K562 (cell line): ENCODE measurements at places on chromosomes 1 and 21.
A peak's percentile ranks its signal among the peaks of the same experiment; 100 is the strongest.

DNA sequence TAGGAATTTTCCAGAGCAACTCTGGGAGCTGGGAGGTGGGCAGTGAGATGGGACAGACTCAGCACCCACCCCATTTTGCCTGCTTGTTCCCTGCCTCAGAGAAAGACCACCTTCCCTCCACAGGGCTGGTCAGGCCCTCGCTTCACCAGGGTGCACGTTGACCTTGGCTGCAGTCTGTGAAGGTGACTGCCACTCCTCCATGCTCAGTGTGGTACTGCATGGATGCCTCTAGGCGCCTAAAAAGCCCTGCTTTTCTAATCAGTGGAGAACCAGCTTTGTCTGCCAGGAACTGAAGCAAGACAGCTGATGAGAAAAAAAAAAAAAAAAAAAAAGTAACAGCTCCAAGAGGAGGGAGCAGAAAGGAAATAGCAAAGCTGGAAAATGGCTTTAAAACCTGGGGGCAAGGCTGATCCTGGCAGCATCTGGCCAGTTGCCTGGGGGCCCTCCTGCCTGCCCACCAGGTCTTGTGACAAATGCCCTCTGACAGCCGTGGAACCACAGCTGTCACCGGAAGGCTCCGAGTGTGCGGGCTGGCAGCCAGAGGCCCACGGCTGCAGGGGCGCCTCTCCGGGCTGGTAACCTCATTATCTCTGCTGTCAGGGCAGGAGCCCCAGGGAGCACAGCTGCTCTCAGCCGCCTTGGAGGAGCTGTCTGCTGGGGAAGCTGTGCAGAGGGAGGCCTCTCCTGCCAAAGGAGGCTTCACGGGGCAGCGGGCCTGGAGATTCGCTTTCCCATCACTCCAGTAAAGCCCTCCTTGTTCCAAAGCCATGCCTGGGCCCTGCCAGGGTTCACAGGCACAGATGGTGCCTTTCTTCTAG is 13.7 kb downstream of the KIAA1614 start:
- DNase-seq, result no peak

DNA sequence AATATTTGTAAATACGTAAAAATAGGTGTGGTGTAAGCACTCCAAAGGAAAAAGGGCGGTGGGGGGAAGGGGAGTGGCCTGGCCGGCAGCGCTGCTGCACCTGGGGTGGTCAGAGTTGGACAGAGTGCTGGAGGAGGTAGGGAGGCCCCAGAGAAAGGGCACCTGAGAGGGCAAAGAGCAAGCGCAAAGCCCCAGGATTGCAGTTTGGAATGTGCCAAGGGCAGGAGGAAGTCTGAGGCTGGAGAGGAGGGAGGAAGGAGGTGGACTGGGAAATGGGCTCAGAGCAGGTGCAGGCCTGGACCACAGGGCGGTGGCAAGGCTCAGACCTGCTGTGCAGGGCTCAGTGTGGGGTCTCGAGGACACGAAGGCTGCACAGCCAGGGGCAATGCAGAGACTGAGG is 30.6 kb downstream of the LDLRAP1 start:
- DNase-seq, result no peak

- peak; percentile 96 for DNase-seq
Observed at GRCh38 chr1:113042285-113043143, 30.5 kb upstream of the LRIG2 start.

DNA sequence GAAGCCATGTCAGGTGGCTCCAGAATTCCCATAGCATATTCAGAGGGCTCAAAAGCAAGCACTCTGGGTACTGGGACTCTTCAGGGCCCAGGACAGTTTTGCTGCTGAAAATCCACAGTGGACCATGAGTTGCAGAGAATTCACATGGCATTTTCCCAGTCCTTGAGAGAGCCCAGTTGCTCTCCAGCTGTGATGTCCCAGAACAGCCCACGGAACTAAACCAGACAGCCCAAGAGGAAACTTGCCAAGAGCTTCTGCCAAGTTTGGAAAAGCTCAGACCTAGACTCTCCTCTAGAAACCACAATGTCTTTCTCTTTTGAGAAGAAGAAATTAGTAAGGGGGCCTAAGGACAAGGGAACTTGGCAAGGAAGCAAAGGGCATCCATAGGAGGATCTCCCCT is 69.4 kb downstream of the RGS2 start:
- DNase-seq, result no peak

DNA sequence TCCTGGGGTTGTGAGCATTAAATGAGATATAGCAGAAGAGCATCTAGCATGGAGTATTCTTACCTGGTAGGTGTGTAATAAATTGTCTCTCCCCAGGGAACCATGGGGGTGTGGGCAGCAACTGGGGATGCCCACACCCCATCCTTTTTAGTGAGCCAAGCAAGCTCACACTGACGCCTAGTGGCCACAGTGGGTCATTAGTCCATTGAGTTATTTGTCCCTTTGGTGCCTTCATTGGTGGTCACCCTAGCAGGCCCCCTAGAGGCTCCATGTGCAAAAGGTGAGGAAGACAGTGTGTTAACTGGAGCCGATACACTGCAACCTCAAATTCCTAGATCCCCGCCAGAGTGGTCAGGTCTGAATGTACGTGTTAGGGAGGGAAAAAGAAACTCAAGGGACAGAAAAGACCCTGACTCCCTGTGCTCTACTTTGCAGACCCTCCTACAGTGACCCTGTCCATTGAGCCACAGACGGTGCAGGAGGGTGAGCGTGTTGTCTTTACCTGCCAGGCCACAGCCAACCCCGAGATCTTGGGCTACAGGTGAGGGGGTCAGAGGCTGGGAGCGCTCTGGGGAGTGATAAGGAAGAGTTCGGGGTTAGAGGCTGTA is 93.3 kb upstream of the CD1D start:
- DNase-seq, result peak; percentile 81

- no peak for DNase-seq
Observed at GRCh38 chr1:103372866-103373265, 152.6 kb upstream of the RNPC3 start.

GRCh38 chr1:43687301-43688108 is 19.8 kb upstream of the ST3GAL3 start:
- DNase-seq, result no peak

- DNase-seq, result no peak
Observed at GRCh38 chr1:87497380-87498203, 168.9 kb downstream of the LMO4 start.

DNA sequence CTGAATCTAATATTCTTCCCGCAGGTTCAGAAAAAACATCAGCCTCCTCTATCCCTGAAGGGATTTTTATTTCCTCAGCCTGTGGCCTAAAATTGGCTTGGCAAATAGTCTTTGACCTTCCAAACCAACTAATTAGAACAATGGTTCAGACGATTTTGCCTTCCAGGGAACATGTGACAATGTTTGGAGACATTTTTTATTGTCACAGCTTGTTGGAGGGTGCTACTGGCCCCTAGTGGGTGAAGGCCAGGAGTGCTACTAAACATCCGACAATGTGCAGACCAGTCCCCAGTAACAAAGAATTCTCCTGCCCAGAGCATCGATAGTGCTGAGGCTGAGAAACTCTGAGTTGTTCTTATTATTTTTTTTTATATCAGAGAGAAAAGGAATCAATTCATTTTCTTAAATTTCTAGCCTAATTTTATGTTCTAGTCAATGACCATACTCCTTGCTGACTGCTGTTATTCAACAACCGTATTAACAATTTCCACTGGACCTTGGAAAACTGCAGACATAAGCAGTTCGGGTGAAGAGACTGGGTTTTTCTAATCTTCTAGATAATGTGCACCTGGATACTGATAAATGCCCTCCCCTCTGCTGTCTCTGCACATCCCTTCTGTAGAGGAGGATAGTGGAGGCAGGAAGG is 280.7 kb downstream of the LMX1A start:
- DNase-seq, result peak; percentile 25

GRCh38 chr1:225461533-225462428 is 33.9 kb upstream of the LBR start:
- no peak for DNase-seq

- DNase-seq, result no peak
Observed at GRCh38 chr1:152946248-152946647, 758 bp upstream of the SPRR5 start.

DNA sequence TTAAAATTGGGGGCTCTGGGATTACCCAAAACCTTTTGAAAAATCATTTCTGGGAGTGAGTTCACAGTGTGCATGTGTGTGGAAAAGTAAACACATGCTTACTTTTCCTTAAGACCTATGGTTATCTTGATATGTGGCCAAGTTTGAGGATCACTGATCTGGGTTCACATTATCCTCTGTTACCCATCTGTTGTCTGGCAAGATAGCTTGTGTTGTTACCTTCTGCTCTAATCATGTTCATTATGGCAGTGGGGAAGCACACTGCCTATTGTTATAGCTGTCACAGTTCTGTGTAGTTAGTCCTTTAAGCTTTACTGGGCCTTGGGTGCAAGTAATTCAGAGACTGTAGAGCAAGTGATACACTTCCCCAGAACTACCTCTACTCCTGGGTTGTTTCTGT is 5.0 kb downstream of the CTBS start:
- no peak for DNase-seq

- DNase-seq, result no peak
Observed at GRCh38 chr21:34595457-34595856, 19.5 kb downstream of the RCAN1 start.

DNA sequence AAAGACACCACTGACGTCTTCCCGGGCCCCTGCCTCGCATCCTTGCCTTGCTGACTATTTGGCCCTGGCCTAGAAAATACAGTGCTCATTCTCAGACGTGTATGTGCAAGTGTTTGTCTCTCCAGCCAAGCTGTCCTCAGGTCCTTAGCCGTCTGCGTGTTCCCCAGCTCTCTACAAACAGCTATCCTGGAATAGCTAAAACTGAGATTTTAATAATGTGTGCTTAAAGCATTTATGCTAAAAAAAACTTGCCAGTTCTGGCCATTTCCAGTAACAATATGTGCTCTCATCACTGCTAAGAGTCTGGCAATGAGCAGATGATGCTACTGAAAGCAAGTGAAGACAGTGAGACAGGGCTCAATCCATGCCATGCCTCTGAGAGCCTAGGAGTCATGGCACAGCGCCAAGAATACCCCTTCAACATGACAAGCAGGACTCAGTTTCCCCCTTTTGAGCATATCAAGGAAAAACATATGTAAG is 55.7 kb downstream of the IRF2BP2 start:
- DNase-seq, result no peak

DNA sequence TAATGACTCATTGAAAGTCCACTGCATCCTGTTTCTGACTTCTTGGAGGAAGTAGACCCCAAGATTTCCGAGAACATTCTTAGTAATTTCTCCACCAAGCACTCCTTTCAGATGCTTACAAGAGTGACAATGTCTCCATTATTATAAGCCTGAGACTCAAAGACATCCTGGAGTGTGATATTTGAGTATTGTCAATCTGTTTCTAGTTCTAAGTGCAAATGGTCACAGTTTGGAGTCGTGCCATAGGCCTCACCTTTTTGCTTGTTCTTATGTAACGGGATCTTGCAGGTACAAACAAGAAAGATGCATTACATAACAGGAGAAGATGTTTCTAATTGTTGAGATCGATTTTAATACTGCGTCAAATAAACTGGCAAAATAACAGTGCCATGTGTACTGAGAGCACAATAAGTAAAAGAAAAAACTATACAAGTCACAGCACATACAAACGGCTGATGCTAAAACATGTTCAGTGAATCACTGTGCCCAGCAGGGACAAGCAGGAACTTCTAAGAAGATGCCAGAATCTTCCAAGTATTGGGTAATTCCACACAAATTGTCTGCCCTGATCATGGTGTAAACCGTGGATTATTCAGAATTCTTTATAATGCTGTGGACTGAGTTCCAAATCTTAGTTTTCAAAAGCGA is 54.1 kb downstream of the CD2 start:
- no peak for DNase-seq

DNA sequence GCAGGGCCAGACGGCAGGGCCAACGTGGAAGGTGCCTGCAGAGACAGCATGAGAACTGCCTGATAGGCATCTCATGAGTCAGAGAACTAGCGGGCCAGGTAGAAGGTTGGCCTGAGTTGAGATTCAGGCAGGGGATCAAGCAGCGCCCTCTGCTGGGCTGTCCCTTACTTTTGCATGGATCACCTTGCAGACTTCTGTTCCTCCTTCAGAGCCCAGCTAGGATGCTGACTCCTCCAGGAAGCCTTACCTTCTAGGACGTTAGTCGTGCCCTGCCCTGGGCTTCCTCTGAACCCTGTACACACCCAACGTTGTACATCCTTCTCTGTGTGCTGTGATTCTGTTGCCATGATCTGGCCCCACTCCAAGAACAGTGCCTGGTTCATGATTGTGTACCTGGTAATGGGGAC is 231.3 kb upstream of the VAMP3 start:
- peak; percentile 64 for DNase-seq

GRCh38 chr1:23916209-23917131 is 3.3 kb upstream of the CNR2 start:
- peak; percentile 85 for DNase-seq

GRCh38 chr1:230753586-230754251 is 6.5 kb downstream of the CAPN9 start:
- DNase-seq, result peak; percentile 80

DNA sequence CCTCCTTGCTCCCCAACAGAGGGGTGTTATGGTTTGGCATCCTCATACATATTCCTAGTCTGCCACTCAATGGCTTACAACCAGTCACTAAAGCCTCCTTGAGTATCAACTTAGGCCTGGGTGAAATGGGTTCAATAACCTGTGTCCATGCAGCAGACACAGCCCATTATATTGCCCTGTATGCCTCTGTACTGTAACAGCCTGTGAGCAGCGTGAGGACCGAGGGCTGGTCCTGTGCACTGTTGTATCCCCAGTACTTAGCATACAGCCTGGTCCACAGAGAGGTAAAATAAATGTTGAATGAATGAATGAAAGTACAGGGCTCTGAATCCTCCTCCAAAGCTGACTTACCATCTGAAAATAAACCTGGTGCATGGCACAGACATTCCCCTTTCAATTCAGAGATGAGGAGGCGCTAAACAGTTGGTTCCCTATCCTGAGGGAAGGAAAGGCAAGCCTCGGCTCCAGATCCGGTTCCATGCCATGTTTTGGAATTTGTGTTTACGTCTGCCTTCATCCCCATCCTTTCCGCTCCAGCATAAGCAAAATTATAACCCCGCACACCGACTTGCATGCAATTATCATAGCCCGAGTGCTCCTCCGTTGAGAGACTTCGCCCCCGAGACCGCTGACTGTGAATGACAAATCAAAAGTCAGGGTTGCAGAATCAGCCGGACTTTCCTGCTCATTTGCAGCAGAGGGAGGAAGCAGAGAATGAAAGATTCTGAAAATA is 45.0 kb upstream of the DNAJC6 start:
- DNase-seq, result no peak

DNA sequence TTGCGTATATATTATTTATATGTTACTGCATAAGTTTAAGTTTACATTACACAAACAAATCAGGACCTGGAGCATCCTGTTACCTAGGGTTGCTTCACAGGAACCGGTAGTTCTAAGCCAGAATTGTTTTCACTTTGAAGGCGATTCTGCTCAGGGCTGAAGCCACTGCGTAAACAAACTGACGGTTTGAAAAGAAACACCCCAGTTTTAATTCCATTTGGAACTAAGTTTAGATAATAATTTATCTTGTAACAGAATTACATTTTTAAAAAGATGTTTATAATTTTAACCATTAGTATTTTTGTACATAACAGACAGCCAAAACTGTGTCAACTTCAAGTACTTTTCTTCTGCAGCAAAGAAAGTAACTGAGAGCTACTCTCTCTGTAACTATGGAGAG is 282.1 kb upstream of the LYPLAL1 start:
- no peak for DNase-seq
